ENCODE measurements at places on chromosomes 7 and 10.

GRCh38 chr10:29257784-29258135, 31.1 kb upstream of the LYZL1 start:
- no peak for DNase-seq

- DNase-seq: no peak
Observed at GRCh38 chr10:113849946-113850345, 3.9 kb downstream of the DCLRE1A start.

DNA sequence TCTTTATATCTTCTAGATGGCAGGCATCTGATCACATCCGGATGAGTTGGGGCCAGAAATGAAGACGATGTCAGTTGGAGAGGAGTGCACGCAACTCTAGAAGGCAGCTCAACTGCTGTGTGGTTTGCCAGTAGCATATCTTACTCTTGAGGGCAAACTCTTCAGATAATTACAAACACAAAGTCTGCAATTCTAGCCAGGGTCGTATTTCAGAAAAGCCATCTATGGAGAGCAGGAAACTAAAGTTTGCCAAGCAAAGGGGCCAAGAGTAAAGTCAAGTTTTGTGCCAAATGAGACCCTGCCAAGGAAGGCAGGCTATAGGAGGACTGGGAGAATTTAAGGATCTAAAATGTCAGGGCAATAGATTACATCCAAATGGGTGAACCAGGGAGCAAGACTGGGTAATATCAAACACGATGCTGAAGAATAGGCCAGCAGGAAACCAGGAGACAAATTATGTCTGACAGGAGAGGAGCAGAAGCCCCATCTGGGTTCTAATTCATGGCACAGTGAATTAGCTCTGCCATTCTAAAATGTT, 312.5 kb upstream of the SEMA3C start:
- no peak for DNase-seq

DNA sequence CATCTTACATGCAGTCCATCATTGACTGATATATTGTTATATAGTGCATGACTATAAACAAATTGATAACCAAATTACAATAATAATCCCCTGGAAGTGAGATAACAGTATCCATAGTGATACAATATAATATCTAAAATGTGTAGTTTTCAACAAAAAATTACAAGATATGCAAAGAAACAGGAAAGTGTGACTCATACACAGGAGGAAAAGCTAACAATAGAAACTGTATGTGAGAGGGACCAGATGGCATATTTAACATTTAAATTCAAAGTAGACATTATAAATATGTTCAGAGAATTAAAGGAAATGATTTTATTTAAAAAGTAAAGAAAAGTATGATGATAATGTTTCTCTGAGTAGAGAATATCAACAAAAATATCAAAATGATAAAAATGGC, 8.0 kb downstream of the OR9A2 start:
- DNase-seq: no peak
